ENCODE measurements at places on chromosomes 2 and 18.

DNA sequence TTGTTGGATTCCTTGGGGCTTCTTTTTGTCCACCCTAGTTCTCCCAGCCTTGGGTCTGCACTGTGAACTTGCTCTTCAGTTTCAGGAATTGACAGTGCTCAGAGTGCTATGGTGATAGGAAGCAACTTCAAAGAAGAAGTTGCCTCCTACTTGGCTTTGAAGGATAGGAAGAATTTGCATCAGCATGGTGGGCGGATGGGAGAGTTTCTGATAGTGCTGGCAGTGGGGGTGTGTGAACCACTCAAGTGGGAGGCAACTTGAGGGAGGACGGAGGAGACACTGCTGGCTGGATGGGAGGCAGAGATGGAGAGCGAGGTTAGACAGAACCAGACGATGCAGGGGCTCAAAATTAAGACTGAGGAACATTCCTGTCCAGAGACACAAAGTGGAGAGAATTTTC, 164.4 kb upstream of the SKOR2 start:
- no peak for DNase-seq

GRCh38 chr18:53946594-53946993, 277.9 kb downstream of the MBD2 start:
- no peak for DNase-seq

GRCh38 chr2:228334180-228334579, 152.7 kb upstream of the SPHKAP start:
- DNase-seq, result no peak

DNA sequence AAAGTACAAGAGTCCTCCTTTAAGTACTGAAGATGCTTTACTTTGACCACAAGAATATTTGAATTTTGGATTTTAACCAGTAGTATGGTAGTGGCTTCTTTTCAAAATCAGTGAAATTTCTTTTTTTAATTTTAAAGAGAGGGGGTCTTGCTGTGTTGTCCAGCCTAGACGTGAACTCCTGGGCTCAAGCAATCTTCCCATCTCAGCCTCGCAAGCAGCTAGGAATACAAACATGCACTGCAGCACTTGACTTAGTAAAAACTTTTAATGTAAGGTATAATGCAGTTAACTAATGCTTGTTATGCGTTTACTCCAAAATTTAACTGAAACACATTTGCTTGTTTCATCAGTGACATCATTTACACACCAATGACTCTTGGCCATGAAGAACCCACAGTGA, 49.6 kb downstream of the EML4 start:
- no peak for DNase-seq

- DNase-seq, result no peak
Observed at GRCh38 chr2:222827417-222827816, 33.4 kb upstream of the ACSL3 start.

DNA sequence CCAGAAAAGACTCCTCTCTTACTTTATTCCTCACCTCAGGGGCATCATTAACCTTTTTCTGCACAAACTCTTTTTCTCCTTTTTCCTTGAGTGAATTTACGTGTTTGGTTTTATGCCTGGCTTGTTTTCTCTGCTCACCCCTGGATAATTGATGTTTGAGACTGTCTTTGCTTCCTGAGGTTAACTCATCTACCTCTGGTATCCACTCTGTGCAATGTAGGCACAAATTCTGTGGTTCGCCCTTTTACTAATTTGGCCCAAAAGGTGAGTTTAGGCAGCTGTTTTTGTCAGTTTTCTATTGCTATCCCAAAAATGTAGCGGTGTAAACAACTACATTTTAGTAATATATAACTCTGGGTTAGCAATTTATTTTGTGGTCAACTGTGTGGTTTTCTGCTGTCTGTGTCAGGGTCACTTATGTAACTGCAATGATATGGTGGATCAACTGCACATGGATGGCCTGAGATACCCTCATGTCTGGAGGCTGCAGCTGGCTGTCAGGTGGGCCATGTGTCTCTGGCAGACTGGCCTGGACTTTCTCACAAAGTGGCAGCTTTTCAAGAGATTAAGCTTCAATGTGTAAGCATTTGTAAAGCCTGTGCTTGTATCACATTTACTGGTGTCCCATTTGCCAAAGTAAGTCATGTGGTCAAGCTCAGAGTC, 329.7 kb downstream of the FSIP2 start:
- no peak for DNase-seq

- no peak for DNase-seq
Observed at GRCh38 chr18:78447211-78447610, 532.4 kb upstream of the SALL3 start.

DNA sequence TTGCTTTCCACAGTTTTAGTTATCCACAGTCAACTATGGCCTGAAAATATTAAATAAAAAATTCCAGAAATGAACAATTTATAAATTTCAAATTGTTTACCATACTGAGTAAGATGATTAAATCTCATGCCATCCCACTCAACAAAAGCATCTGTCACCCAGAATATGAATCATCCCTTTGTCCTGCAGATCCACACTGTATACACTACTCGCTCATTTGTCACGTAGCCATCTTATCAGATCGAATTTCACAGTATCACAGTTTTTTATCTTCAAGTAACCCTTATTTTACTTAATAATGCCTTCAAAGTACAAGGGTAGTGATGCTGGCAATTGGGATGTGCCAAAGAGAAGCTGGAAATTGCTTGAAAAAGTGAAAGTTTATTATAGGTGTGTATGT, 291.8 kb upstream of the LRATD1 start:
- DNase-seq, result no peak

- no peak for DNase-seq
Observed at GRCh38 chr18:56285387-56286065, 352.9 kb downstream of the TXNL1 start.

DNA sequence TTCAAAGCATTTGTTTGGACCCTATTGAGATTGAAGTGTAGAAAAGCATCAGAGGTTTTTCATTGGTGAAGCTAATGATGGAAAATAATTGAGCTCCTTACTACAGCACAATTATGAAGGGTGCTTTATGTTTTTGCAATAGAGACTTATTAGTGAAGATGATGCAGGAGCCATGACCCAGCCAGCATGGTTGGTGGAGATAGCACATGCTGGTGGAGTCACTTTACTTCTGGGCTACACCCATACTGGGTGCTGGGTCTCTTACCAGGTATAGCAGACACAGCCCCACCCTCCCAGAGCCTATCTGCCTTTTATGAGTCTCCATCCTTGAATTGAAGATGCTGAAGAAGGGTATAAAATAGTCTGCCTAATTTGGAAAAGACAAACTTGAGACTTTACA, 3.6 kb downstream of the ACP1 start:
- no peak for DNase-seq

- DNase-seq, result no peak
Observed at GRCh38 chr2:24451805-24452501, 39.1 kb upstream of the NCOA1 start.

- DNase-seq, result no peak
Observed at GRCh38 chr2:231900486-231900942, 25.7 kb downstream of the NPPC start.

GRCh38 chr2:54720563-54720962, 2.9 kb upstream of the EML6 start:
- no peak for DNase-seq

DNA sequence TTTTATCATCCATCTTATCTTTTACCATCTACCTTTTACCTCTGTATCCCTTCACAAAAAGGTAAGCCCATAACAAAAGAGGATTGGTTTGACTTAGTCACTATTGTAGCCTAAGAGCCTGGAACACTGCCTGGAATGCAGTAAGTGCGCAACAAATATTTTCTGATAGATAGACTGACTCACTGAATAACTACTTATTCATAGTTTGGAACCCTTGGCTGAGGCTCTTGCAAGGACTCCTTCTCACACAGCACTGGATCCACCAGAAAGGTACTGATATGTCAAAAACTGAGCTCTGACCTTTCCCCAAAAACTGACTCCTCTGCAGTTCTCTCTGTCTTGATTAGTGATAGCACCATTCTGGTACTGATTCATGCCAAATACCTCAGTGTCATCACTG, 426.7 kb downstream of the SETBP1 start:
- no peak for DNase-seq

DNA sequence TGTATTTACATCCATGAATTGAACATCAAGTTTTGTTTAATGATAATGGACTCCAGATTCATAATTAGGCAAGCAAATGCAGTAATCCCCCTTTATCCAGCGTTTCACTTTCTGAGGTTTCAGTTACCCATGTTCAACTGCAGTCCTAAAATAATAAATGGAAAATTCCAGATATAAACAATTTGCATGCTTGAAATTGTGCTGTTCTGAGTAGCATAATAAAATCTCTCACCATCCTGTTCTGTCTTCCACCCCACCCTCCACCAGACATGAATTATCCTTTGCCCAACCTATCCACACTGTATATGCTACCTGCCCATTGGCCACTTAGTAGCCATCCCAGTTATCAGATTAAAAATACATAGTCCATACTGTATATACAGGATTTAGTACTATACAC, 224.5 kb upstream of the CHAC2 start:
- DNase-seq, result no peak
